Stimulated activated naive CD4-positive, alpha-beta T cell (primary cell): ENCODE measurements at places on chromosomes 2 and 18.

DNA sequence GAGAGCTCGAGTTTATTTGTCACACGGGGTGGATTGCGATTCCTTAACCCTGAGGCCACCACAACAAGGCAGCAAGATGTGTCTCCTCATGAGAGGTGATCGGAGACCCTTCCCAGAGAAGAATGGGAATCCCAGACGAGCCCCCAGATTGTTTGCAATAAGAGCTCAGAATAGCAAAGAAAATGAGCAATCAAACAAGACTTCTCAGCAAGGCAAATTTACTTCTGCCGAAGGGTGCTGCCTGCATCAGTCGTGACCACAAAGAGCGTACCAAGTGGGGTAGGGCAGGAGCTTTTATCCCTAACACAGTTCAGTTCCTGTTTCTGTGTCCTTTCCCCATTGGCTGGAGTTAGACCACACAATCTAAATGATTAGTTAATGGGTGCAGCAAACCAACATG is 237.5 kb upstream of the SYT4 start:
- no peak for DNase-seq

GRCh38 chr2:96547731-96548171 is 11.2 kb downstream of the ARID5A start:
- DNase-seq = no peak

GRCh38 chr18:30694773-30695172 is 347.8 kb downstream of the DSC3 start:
- no peak for DNase-seq

GRCh38 chr2:8202132-8202531 is 479.7 kb upstream of the ID2 start:
- no peak for DNase-seq

GRCh38 chr2:55233658-55233940 is 1.1 kb downstream of the RPS27A start:
- no peak for DNase-seq
